ENCODE measurements at places on chromosomes 4 and X.
A peak's percentile ranks its signal among the peaks of the same experiment; 100 is the strongest.

GRCh38 chrX:77118686-77119085, 328.5 kb upstream of the FGF16 start:
- no peak for DNase-seq

GRCh38 chr4:22720091-22720490, 27.4 kb downstream of the GBA3 start:
- DNase-seq = no peak

GRCh38 chr4:59553721-59554091, 1646.4 kb upstream of the ADGRL3 start:
- DNase-seq = no peak

GRCh38 chr4:8048856-8049676, 109.4 kb upstream of the AFAP1 start:
- DNase-seq = no peak

DNA sequence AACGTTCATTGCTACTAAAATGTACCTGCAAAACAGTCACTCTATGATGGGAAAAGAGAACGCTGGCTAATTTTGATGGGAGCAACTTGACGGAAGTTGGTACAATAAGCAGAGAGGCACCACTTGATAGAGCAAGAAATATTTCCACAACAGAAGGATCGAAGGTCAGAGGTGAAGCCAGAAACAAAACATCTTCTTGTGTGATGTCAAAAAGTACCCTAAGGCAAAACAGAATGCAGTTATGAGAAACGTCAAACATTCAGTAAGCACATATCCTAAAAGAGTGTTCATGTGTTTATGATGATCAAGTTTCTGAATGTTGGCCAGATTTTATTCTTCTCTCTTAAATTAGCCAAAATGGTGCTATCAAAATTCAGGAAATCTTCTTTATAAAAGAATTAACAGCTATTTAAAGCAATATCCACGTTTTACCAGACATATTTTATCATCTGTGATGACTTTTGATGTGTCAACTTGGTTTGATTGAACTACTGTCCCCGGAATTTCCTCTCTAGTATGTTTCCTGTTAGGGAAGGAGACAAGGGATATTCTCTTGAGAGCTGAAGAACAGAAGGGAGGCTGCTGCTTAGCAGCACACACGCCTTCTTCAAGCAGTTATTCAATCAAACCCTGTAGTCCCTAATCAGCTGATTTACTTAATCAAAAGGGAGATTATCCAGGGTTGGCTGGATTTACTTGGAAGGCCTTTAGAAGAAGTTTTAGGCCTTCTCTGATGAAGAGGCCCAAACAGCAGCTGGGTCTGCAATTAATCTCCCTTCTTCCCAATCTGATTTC, 15.7 kb downstream of the AASDH start:
- DNase-seq = no peak

GRCh38 chrX:48509245-48509590, 426 bp downstream of the PORCN start:
- DNase-seq = no peak

DNA sequence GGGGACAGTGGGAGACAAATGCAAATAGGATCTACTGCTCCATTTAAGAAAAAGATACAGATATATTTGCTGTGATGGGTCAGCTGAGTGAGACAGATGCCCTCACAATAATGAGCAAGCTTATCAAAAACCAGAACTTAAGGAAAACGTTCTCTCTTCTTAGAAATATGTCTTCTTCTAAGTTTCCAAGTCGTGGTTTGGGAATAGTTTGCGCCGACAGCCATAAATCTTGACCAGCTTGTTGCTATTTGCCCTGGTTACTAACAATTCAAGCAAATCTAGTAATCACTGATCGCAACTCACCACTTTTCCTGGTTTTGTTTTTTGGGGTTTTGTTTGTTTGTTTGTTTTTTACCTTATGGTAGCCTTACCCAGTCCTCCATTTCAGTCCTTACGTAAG, 67.6 kb upstream of the GUCY1A1 start:
- no peak for DNase-seq

DNA sequence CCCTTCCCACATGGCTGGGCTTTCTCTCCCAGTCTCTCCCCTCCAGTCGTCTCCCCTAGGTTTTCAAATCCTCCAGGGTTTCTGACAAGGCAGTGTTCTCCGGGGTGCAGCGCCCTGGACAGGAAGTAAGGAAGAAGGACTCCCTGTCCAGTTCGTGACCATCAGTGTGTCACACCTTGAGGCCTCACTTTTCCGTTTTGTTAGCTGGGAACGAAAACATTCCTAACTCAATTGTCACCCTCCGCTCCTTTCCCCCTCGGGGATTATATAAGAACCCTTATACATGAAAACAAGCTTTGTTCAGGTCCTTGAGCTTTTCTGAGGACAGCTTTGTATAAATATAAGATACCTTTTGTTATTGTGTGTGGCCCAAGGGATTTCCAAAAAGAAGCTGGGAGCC, 92.1 kb downstream of the KDR start:
- no peak for DNase-seq

- DNase-seq = no peak
These were observed 60.9 kb downstream of the CAMK2D start for GRCh38 chr4:113700602-113701150.

DNA sequence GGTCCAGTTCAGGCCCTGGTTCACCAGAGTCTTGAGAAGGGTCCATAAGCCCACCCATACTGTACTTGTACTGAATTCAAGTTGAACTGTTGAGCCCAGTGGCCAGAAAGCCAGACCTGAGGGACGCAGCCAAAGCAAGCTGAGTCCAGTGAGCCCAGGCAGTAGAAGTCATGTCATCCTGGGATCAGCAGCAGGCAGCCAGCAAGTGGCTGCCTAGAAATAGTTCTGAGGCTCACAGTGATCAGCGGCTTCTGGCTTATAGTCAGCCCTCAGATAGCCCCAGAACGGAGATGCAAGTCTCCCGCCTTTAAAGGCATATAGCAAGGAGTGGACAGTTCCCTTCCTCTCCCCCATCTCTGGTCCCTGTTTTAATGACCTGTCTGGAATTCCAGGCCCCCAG, 347.1 kb downstream of the FBXW7 start:
- no peak for DNase-seq

GRCh38 chr4:1748465-1748995, 27.2 kb downstream of the TACC3 start:
- peak; percentile 63 for DNase-seq

GRCh38 chrX:9586992-9587392, 122.1 kb downstream of the TBL1X start:
- DNase-seq = no peak

DNA sequence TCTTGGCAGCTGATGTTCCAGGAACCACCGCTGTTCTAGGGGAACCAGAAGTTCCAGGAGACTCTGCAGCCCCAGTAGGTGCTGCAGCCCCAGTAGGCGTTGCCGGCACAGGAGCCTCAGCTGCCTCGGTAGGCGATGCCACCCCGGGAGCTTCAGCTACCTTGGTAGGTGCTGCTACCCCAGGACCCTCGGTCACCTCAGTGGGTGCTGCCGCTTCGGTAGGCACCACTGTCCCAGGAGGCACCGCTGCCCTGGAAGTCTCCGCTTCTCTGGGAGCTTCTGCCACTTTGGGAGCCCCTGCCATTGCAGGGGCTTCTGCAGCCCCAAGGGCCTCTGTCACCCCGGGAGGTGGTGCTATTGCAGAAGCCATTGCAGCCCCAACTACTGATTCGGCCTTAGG, 2.8 kb downstream of the ARMCX2 start:
- no peak for DNase-seq

- DNase-seq = no peak
These were observed 39.1 kb downstream of the FUNDC1 start for GRCh38 chrX:44503560-44503959.

- no peak for DNase-seq
These were observed 45.0 kb upstream of the MSANTD1 start for GRCh38 chr4:3203971-3204431.

Measured in activated T-helper 1 cell treated with Interleukin-2 at 50 U/mL for 16 hours (primary cell).